ENCODE measurements at places on chromosomes 2 and 18.

DNA sequence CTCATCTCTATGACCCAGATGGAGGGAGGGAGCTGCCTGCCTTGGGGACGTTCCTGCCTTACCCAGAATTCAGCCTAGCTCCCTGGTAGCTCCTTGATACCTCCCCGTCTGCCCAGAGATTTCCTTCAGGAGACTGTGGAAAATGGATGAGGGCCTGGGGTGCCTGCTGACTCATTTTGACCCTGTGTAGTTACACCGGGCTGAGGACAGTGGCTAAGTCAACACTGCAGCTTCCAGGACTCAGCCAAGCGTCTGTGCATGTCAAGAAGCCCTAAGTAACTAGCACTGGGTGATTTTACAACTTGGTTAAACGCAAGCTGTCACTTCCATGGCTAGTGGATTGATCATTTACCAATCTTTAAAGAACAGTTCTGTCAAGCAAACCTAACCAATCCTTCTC, 23.3 kb upstream of the EPAS1 start:
- no peak for DNase-seq

DNA sequence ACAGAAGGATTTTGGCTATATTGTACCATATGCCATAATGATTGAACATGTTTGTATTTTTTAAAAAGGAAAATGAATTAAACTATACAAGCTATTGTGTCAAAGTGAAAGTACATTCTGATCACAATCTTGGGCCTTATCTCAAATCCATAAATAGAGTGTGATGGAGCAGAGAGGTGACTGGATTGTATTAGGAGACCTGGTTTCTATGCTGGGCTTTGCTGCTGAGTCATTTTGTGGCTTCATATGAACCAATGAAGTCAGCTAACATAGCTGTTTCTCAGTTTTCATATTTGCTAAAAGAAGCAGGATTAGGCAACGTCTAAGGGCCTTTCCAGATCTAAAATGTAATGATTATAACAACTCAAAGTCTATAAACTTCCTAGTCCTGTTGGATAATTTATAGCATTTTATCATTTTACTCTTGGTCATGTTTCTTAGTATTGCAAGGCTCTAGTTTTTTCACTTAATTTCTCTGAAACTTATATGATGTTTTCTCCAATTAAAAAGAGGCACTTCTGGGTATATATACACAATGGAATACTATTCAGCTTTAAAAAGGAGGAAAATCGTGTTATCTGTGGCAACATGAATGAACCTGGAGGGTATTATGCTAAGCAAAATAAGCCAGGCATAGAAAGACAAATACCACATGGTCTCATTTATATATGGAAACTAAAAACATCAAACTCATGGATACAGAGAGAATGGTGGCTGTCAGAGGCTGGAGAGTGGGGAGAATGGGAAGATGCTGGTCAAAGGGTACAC, 112.3 kb downstream of the MEP1B start:
- peak; percentile 2 for DNase-seq

GRCh38 chr18:61852496-61852895, 40.3 kb downstream of the RNF152 start:
- DNase-seq: no peak

- no peak for DNase-seq
Measured at GRCh38 chr18:55338978-55339650, 248.9 kb downstream of the TCF4 start.

DNA sequence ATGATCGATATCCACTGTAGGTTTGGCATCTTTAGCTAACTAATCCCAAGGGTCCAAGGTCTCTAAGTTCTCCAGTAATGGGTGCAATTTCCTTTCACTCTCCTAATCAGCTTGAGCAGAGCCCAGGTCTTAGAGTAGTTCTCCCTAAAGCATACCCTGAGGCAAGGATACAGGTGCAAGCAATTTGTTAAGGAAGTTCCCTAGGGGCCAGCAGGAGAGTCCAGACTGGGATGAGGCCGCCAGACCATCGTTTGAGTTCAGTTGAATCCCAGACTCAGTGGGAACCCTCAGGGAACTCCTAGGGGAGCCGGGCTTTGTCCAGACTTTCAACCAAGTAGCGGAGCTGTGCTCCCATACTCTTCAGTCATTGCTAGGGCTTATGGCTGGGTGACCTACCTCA, 835.4 kb upstream of the CDH2 start:
- no peak for DNase-seq

DNA sequence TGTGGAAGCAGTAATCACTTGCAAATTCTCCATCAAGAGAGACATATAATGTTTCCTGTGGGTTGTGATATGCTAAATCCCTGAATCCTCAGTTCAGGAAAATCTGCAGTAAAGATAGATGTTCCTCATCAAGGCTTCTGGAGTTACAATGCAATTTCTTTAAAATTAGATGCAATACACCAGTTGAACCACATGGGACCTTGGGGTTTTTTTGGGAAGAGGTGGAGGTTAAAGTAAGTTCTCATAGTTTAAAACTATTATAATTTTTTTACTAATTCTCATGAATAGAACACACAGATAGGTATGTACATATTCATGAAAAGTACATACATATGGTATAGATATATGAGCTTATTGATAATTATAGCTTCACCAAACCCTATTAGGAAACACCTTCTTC, 496.2 kb downstream of the SATB2 start:
- no peak for DNase-seq
